ENCODE measurements at places on chromosomes 7 and 10.
A peak's percentile ranks its signal among the peaks of the same experiment; 100 is the strongest.

DNA sequence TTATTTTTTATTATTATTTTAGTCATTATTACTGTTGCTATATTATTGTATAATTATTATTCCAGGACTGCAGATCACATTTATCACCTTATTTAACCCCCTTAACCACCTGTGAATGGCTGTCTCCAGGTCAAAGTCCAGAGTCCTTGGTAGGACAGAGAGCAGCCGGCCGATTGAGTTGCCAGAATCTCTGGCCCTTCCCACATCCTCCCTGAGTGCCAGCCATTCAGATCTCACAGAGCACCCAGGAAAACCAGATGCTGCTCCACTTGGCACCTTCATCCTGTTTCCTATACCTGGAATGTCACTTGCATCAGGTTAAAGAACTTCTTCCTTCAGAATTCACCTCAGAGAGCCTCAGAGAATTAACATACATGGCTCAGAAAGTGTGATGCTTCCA is 101.1 kb downstream of the ELAPOR2 start:
- no peak for DNase-seq

GRCh38 chr10:31083765-31084184 is 52.1 kb upstream of the ZNF438 start:
- DNase-seq: peak; percentile 7

DNA sequence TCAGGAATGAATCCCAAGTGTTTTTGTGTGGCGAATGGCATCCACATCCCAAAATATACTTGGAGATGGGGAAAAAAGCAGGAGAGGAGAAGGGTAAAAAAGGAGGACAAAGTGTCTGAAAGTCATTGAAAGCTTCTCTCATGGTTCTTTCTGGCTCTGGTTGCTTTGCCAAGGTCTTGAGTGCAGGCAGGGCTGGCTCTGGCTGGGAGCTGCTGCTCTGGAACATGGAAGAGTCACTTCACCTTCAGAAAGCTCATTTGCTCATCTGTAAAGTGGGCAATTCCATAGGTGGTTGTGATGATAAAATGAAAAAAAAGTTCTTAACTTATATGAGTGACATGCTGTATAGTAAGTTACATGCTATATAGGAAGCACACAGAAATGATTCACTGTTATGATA is 2.9 kb upstream of the PRSS2 start:
- DNase-seq: no peak

GRCh38 chr10:46541017-46541661 is 15.3 kb downstream of the GPRIN2 start:
- no peak for DNase-seq

DNA sequence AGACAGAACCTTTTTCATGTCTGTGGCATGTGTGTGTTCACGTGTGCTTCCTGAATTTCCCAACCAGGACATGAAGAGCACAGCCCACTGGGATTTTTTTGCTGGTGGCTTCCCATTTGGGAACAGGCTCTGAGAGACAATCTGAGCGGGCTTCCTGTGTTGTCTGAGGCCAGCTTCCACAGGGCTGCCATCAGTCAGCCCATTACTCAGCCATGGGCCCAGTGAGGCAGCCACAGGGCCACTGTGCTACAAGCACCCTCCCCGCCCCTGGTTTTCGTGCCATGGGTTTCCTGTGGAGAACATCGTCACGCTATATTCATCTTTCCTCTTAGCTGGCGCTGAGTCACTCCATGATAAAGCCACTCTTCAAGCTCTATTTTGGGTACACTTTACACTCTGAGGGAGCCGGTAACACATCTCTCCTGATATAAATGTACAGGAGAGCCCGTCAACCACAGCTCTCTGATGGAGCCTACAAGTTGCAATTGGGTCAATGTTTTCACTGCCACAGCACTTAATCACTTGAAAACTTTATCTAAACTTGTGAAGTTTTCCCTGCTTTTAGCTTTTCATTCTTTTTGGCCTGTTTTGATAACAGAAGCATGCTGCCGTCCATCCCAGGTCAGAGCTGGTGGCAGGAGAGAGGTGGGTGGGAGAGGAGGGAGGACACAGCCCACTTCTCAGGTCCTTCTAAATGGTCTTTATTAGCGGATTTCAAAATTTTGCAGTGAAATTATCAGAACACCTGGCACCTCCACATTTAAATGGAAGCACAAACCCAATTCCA is 96.9 kb downstream of the HIPK2 start:
- DNase-seq: peak; percentile 37

DNA sequence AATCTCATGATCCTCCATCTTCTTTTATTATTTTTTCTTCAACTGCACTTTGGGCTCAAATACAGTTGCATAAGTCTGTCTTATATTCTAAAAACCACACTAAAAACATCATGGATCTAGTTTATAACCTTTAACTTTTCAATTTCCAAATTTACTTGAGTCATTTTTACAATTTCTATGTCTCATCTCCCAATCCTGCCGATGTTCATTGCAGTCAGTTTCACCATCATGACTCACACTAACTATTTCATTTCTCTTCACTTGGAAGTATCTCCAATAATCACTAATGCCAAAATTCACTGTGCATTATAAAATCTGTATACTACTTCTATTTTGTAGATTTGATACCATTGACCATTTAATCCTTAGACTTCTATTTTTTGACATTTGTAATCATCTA is 806.9 kb upstream of the SORCS1 start:
- no peak for DNase-seq

DNA sequence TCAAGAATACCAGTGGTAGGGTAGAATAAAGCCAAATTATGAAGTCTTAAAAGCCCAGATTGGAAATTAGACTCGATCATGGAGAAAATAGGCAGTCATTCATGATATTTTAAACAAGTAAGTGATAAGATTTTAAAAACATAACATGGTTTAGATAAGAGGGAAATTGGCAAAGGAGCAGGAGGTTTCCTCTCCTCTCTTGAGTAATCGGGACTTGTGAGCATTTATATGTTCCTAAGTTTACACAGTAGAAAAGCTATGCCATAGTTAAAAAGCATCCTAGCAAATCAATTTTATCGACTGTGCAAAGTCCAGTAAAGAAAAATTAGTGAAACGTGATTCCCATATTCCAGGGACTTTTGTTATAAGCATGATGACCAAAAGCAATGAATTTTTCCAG is 313.2 kb downstream of the AHR start:
- no peak for DNase-seq

GRCh38 chr7:111138193-111138569 is 47.3 kb downstream of the LRRN3 start:
- no peak for DNase-seq

DNA sequence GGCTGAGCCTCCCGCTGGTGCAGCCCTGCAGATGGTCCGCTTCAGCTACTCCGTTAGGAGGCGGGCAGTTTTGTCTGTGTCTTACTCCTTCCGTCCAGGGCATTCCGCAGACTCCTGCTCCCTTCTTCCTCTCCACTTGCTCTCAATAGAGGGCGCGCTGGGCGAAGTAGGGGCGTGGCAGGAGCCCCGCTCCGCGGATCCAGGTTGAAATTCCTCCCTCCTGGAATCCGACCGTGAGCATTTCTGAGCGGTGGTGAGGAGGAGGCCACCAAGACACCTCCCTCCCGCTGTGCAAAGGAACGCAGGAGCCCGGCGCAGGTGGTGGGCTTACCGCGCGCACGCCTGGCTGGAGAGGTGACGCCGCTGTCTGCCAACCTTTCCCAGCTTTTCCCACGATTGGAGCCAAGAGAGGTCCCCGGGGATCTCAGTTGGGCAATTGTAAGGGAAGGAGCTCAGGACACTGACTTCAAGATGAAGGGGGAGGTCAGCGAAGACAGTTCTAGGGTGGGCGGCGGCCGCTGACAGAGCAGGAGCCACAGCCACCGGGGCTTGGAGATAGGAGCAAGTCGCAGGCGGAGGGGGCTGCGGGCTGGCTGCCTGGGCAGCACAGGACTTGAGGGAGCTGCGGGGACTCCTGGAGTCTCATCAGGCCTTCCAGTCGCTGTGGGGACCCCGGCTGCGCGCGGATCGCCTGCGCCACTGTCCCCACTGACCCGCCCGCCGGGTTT is 1011.3 kb downstream of the XPNPEP1 start:
- DNase-seq: peak; percentile 2

GRCh38 chr7:35571611-35572240 is 123.2 kb downstream of the HERPUD2 start:
- DNase-seq: no peak

DNA sequence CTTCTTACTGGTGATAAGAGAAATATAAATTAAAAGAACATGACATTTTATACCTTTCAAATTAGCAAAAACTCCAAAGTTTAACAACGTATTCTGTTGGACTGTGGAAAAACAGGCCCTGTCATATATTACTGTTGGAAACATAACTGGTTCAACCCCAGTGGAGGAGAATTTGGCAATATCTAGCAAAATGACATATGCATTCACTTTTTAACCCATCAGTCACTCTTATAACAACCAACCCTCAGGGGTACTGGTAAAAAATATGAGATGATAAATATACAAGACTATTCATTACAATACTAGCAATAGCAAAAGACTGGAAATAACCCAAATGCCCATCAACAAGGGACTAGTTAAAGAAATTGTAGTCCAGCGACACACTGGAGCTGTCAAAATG is 22.9 kb upstream of the NEBL start:
- no peak for DNase-seq

DNA sequence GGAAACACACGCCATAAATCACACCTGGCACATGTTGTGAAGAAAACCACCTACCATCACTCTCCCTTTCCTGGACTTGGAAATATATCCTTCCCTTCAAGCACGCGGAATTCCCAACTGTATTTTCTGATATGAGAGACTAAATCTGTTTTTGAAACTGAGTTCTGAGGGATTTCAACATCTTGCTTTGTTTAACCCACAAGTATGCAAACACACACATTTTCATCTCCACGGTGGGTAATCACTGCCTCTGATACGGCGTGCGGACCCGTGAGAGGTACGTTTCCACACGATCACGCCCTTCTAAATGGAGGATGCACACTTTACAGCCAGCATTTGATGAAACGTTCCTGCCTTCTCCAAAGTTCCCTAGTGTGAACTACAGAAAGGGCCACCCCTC is 83.4 kb downstream of the ZRANB1 start:
- no peak for DNase-seq

GRCh38 chr10:98173260-98173659 is 38.8 kb downstream of the R3HCC1L start:
- DNase-seq: no peak

DNA sequence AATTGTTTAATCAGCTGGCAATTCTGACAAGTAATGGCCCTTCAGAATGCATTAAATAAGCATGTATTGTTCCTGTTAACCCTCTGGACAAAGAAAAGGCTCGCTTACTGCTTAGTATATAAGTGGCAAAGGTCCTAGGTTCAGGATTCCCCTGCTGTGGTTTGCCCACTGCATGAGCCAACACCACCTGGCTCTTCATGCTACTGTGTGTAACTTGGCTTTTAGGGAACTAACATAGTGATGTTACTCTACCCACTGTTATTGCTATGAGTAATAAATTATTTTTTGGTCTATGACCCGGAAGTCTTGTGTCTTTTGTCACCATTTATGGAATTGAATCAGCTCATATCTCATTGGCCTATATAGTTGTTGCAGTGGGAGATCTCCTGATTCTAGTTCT is 791.7 kb upstream of the PHF14 start:
- DNase-seq: no peak

DNA sequence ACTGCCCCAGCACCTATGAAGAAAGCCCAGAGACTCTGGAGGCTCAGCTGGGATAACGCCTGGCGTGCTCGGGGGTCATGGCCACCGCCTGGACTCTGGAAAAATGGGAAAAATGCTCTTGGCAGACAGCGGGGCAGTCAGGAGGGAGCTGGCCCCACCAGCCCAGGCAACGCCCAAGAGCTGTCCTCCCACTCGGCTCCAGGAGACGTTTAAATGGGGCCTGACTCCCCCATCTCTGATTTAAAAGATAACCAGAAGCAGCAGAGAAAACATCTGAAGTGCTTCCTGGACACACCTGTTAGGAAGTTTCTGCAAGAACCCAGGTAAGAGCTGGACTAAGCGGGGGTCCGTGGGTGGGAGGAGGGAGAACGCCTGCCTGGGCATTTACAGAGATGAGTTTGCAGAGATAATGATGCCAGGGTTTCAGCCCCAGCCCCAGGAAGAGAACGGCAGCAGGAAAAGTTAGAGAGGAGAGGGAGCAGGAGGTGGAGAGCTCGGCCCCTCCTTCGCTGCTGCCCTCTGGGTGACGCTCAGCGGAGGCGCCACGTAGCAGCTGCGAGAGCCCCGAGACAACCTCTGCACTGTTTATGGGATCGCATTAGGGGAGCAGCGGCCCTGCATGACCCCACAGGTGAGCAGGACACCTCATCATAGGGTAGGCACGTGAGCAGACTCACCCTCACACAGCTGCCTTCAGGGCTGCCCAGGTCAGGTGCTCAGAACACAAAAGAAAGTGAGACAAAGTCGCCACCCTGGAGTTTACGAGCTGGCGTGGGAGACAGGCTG is 83.5 kb upstream of the INSIG1 start:
- no peak for DNase-seq

- no peak for DNase-seq
Measured at GRCh38 chr10:78576276-78576675, 492.5 kb upstream of the ZMIZ1 start.

DNA sequence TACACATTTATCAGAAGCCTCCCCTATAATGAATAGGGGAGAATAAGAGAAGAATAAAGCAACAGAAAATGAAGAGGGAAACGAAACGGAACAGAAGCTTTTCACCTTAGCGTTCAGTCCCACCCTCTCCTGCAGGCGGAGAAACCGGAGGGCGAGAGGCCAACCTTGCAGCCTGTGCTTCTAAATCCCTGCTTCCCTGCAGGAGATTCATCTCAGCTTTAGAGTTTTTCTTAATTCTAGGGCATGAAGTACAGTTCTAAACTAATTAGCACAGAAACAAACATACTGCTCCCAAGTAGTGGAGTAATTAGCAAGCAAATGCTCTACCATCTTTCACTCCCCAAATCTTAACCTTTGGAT is 107.2 kb downstream of the CUBN start:
- no peak for DNase-seq

DNA sequence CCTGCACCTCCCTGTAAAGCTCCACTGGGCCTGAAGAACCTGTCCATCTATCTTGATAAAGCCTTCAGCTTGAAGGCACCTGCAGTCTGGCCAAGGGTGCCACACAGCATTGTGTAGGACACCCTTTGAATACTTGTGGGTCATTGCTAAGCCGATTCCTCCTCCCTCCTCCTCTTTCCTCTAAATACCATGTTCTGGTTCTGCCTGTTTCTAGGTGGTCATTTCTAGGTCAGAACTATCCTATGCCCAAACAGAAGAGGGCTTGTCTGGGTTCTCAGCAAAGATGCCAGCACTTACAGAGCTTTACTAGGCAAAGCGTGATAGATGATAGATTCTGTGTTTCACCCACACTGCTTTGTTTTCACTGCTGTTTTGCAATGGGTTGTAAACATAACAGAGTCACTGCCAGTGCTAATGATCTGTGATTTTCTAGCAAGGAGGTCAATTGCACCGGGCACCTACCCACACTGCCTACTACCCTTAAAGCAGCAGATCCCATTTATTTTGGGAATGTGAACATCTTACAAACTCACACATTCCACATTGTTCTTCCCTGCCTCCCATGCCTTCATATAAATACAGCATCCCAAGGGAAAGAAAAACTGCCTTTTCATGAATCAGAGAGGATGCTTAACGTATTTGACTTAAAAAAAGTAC is 279.1 kb upstream of the PITRM1 start:
- no peak for DNase-seq

GRCh38 chr7:66265566-66265965 is 60.4 kb downstream of the TPST1 start:
- DNase-seq: no peak

- DNase-seq: peak; percentile 26
Measured at GRCh38 chr10:49605216-49605938, 4.7 kb upstream of the SLC18A3 start.

- DNase-seq: no peak
Measured at GRCh38 chr7:138934861-138935260, 46.3 kb downstream of the KIAA1549 start.

Measured in C1 segment of cervical spinal cord (tissue), 14 donors.